ENCODE measurements at places on chromosomes 2 and 18. TPM values are rescaled to one million over a fixed set of nuclear protein-coding genes. Genes with fewer than 3 reads are reported as not detected.

SMYD5 gene
- total RNA-seq: 38.9 TPM

TMEM247 gene
- not detected for total RNA-seq

DNA sequence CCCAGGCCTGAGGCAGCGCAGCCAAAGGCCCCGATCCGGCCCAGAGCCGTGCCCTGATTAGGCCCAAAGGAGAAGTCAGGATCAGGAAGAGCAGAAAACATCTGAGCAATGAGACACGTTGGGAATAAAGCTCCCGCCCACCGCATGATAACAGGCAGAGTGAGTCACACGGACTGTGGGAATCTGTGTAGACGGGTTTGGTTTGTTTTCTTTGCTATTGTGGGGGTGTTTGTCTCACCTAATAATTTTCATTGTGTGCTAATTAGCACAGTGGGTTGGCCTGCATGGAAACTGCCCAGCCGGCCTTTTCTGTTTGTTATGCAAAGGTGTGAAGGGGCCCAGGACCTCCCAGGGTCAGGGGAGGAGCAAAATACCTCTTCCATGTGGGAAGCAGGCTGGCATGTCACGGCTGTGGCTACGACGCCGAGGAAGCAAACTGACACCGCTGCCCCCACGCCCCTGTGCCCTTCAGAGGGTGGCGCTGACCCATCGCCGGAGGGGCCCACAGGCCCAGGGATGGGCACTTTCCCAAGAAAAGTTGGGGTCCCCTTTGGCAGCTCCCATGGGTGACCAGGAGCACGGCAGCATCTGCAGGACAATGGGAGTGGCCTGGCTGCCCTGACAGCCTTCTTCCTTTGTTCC is 68.4 kb upstream of the CTDP1 start:
- no peak for DNase-seq

INPP5D gene
- 117 TPM for total RNA-seq

DNA sequence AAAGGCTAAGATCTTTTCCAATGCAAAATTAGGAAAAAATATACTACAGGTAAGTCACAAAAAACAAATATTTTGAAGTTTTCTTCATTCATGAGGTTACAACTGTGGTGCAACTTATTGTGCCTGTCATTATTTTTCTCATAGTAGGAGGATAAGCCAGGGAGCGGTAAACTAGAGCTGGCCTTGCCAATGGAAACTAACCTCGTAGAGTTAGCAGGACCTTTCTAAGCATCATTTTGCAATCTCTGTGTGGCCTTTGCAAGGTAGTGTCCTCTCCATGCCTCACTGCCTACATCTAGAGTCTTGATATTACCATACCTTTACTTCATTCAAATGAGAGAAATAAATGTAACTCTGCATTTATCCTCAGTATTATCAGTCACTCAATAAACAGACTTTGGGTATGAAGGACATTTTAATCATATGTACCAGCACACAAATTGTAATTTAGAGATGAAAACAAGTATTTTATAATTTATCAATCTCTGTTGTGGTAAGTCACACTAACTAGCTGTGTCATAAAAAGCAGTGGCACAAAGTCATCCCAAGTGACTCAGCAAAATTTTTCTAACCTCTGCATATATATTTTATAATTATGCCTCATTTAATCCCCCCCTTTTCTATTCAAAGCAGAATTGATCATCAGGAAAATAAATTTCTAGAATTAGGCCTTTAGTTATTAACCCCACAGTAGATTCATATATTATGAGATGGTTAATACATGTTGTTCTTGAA is 47.0 kb downstream of the LANCL1 start:
- DNase-seq: no peak

STARD6 gene
- not detected for total RNA-seq

DNA sequence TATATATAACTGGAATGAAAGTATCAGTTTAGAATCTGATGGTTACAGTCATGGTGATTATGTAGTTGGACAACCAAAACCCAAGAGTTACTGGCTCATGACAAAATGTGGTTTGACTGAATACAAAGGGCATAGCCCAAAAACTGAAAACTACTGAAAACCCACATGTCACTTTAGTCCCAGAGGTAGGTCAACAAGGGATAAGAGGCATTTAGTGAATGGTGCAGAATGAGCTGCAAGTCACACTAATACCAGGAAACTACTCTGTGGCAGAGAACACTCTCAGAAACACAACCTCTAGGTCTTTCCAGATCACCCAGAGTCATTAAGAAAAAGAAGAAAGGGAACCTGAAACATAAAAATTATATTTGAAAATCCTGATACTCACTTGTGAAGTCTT is 154.5 kb downstream of the AGPS start:
- DNase-seq: no peak

- no peak for DNase-seq
Measured at GRCh38 chr2:44934983-44935728, 6.3 kb upstream of the SIX3 start.

SERPINB13 gene
- not detected for total RNA-seq

DNA sequence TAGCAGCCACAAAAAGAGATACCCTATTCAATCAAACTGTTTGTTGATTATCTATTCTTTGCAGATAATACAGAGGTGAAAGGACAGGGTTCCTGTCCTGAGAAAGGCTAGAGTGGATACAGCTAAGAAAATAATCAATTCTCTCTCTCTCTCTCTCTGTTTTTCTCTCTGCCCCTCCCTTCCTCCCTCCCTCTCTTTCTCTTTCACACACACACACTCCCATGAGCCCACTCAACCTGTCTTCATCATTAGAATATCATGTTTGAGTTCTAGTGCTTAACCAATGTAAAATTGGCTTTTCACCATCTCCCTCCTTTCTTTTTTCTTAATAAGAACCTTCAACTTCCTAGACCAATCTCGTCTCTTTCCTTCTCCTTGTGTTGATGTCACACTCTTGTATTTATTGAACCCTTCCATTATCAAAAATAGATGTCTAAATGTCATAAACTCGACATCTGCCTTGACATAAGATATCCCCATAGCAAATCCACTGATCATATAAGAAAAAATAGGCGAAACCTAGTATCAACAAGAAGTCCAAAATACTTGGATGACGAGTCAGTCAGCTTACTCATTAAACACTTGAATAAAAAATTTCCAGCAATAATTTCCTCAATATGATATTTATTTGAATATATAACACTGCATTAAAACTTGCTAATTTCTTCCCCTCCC is 42.8 kb upstream of the CYTIP start:
- DNase-seq: no peak
